HuH-7.5 (cell line): ENCODE measurements at places on chromosomes 6 and 20.

GRCh38 chr6:21115111-21115510, 478.4 kb upstream of the SOX4 start:
- no peak for DNase-seq

GRCh38 chr6:118649918-118650581, 1.3 kb downstream of the CEP85L start:
- no peak for DNase-seq

DNA sequence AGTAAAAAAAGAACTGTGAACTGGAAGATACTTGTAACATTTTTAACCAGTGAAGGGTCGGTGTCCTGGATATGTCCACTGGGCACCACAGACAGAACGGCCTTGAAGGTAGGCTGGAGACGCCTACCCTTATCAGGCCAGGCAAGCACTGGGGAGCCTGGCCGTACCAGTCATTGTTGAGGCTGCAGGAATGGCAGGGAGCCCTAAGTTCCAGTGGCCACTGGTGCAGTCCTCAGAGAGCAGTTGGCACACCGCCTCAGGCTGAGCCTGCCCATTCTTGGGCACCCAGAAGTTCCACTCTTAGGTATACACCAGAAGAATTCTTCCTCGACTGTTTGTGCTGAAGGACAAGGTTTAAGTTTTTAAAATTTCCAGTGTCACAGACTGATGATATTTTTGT, 20.5 kb downstream of the DNAJC5 start:
- peak; percentile 3 for DNase-seq

DNA sequence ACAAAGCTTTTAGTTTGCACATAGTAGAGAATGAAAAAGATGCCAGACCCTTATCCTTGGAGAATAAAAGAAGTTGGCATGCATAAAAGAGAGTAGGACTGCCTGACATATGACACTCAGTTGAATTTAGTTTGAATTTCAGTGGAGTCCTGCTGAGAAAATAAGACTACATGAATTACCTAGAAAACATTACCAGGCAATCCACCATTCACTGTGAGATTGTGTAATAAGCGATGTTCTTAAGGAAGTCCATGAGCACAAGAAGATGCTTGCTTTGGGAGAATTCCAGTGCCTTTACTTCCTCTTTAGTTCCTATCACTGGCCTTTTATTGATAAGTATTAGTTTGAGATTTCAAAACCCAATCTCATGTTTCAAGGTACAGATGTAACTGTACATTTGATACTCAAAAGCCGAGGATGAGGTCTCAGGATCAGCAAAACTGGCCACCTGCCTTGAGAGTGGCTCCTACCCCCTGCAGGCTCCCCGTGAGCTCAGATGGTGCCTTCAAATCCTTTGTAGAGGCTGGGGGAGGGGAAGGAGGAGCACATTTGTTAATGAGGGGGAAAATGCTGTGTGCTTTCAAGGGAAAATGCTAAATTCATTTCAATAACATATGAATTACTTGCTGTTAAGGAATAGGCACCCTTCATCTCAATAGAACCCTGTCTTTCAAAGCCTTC, 11.2 kb upstream of the UNC93A start:
- no peak for DNase-seq

GRCh38 chr6:105591053-105591452, 188.2 kb upstream of the PREP start:
- no peak for DNase-seq

DNA sequence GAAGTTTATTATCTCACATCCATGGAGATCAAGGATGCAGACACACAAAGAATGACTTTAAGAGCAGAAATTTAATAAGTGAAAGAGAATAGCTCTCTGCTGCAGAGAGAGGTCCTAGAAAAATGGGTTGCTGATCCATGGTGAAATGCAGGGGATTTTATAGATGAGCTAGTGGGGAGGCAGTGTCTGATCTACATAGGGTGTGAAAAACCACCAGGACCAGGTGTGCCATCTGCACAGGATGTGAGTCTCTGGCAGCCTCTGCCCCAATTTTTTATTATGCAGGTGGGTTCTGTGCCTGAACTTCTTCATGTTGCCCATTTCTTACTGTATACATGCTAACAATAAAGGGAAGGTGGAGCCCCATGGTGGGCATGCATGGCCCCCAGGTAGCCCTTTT, 19.9 kb upstream of the NANP start:
- no peak for DNase-seq

DNA sequence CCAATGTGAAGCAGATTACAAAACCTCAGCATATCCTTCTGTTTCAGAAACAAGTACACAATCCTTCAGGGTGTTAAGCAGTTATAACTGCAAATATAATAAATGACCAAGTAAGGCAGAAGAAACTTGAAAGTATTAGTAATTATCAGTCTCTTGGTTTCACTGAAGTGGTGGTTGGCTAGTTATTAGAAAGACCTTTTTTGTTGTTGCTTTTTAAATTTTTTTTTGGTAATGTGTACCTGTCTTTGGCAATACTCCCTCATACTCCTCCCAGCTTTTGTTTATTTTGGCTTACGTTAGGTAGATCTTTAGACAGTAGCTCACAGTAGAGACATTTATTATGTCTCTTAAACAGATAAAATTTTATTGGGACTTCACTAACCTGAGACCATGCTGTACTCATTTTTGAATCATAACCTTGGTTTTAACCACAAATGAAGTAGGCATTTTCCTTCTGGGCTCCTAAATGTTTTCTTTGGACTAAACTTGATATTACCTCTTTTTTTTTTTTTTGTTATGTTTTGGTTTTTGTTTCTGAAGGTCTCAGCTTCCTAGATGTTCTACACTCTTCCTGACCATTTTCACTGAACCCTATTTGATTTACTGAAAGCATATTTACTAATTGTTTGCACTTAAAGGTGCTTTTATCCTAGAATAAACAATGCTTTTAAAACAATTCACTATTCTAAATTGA, 6.4 kb downstream of the CD2AP start:
- DNase-seq: no peak

- no peak for DNase-seq
Observed at GRCh38 chr6:167796192-167796981, 30.3 kb upstream of the AFDN start.

- DNase-seq: no peak
Observed at GRCh38 chr6:15956205-15957106, 172.4 kb upstream of the MYLIP start.

GRCh38 chr6:25384967-25385366, 105.8 kb downstream of the CARMIL1 start:
- DNase-seq: no peak

DNA sequence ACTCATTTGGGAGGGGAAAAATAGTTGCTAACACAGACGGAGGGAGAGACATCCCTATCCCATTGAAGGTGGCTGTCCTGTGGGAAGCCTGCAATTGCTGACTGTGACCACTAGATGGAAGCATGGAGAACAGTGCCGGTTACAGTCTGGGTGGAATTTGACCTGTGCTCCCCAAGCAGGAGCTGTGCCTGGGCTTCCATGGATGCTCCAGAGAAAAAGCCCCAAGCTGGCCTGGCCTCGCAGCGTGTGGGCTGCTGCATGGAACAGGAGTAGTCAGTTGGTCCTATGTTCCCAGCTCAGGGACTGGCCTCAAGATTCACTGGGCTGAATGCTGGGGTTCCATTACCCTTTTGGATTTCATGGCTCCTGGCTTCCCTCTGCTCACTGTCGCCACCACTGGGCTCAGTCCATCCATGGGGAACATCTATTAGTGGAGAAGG, 116.3 kb upstream of the CHD6 start:
- peak; percentile 57 for DNase-seq

- DNase-seq: no peak
Observed at GRCh38 chr20:58025233-58025632, 203.2 kb downstream of the ANKRD60 start.

DNA sequence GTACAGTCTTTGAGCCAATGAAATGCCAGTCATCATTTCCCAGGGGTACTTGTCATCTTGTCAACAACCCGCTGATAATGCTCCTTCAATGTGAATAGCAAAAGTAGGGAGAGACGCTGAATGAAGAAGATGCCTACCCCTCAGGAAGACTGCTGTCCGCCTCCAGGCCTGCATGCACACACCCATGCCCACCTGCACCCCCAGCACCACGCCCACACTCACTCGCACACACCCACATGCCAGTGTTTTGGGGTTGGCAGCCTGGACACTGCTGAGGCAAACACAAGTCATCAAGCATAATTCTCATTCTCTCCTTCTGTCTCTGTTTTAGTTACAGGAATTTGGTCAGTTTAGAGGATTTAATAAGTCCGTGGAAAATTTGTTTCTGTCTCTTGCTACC, 63.6 kb downstream of the SYTL3 start:
- DNase-seq: no peak

- no peak for DNase-seq
Observed at GRCh38 chr6:30768634-30769087, 24.3 kb upstream of the IER3 start.

DNA sequence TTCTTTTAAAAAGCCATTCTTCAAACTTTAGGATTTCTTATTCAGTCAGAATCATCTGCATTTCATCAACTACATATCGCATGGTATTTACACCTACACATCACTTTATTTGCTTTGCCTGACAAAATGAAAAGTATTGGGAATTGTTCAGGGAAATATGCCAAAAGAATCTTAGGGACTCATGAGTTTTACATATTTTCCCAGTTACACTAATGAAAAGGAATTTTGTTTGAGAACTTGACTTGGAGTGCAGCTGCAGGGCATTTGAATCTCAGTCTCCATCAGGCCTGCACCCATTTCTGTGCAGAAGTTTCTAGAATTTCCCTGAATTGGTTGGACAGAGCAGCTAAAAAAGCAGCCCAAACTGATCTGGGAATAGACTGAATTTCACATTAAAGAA, 65.3 kb downstream of the MTHFD1L start:
- DNase-seq: no peak

DNA sequence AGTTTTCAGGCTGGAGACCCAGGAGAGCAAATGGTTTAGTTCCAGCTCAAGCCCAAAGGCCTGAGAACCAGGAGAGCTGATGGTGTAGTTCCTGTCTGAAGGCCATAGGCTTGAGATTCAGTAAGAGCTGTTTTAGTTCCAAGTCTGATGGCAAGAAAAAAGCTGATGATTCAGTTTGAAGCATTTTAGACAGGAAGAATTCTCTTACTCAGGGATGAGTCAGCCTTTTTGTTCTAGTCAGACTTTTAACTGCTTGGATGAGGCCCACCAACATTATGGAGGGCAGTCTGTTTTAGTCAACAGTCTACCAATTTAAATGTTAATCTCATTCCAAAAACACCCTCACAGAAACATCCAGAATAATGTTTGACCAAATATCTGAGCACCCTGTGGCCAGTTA, 2.5 kb downstream of the ZSCAN26 start:
- DNase-seq: no peak

GRCh38 chr6:105259913-105260889, 80.4 kb upstream of the POPDC3 start:
- DNase-seq: no peak

DNA sequence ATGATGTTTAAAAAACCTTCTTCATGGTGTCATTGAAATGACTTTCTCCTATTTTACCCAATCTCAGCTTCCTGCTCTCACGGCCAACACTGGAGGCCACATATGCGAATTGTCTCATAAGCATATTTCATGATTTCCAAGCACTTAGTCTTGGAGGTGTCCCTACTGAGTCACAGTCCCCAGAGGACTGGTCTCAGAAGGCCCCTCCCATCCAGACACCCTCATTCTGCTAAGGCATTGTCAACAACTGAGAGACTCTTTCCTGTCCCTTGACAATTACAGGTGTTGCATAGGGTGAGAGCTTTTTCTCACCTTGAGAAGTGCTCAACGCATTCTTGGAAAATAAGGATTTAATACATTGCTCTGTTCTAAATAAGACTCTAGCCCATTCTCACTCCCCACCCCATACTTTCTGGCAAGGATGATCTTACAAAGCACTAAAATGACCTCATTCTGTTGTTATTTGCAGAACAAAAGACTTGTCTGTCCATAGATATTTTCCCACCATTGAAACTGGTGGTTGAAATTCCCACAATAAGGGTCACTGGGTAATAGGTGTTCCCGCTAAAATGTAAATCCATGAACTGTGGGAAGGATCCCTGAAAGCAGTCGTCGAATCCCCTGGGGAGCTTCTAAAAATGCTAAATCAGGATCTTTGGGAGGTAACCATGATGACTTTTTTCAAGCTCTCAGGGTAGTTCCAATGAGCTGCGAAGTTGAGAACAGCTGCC, 32.3 kb upstream of the SLC22A23 start:
- DNase-seq: no peak

DNA sequence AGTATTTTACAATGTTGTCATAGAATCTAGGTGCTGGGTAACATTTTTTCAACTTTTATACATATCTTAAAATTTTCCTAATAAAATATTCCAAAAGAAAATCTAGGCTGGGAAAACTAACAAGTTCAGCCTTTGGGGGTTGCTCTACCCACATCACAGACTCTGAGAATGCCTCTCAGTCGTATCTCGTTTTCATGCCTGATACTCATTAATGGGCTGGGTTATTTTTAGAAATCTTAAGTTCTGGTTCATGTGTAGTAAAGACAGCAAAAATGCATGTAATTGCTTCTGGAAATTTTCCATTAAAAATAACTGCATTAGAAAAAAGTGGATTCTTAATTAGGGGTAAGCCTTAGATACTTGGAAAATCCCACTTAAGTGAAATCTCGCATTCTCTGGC, 149.3 kb downstream of the SLC24A3 start:
- DNase-seq: no peak

DNA sequence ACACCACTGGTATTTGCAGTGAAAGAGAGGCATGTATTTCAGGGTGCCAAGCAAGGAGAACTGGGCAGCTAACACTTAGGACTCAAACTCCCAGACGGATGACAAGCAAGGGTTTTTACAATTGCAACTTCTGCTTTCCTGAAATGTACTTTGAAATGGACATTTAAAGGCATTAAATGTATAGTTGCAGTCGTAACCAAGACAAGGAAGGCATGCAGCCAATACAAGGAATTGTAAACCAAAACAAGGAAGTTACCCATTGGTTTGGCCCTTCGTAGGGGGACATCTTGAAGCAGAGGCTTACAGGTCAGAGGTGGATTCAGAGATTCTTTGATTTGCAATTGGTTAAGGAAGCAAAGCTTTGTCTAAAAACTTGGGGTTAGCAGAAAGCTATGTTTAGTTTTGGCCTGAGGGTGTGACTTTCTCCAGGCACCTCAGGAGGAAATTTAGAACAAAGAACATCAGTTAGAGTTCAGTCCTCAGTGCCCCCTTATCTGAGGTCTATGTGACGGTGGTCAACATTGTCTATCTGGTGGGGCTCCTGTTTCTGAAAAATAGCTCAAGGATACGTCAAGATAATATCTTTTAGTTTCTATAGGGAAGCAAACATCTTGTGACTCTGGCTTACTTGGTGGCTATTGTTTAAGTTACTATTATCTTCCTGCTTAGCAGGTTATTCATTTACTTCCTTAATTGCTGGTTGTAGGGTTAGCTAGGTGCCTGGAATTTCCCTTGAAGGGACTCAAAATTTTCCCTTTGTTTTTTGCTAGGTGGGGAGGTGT, 266.0 kb downstream of the CD83 start:
- DNase-seq: no peak
